ENCODE measurements at places on chromosomes 11 and 22. TPM values are rescaled to one million over a fixed set of nuclear protein-coding genes. Genes with fewer than 3 reads are reported as not detected.

DNA sequence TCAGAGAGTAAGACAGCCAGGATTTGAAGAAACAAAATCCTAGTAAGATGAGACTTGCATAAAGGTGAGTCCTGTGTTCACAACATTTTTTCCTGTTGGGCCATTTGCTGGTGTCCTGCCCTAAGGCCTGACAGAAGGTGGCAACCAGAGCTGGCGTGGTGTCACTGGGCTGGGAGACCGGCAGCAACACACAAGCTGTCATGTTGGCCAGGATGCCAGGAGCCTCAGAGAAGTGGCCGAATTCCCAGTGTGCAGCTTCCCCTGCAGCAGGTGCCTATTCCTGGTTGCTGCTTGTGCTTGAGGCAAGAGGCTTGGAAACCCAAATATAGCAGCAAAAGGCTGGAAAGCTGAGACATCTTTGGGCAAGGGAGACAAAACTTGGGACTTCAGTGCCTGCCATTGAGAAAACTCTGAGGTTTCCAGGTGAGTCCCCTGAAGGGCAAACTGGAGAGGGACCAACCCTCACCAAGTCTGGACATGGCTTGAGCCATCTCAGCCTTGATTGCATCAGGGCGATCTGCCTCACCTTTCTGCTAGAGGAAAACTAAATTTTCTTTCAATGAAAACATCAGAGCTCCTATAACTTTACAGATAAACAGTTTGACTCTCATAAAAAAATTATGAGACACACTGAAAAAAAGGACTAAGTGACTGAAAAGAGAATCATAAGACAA is 25.9 kb downstream of the ALG12 start:
- DNase-seq: no peak

GRCh38 chr11:123302751-123303195 is 107.7 kb upstream of the CLMP start:
- no peak for DNase-seq

GRCh38 chr11:89487016-89487415 is 4.2 kb downstream of the NOX4 start:
- DNase-seq: no peak

GRCh38 chr11:13119941-13120520 is 110.9 kb downstream of the RASSF10 start:
- no peak for DNase-seq

GRCh38 chr11:100957499-100957898 is 172.1 kb downstream of the PGR start:
- no peak for DNase-seq

- DNase-seq: no peak
These were observed 214.0 kb upstream of the SYN3 start for GRCh38 chr22:33272180-33272579.

DNA sequence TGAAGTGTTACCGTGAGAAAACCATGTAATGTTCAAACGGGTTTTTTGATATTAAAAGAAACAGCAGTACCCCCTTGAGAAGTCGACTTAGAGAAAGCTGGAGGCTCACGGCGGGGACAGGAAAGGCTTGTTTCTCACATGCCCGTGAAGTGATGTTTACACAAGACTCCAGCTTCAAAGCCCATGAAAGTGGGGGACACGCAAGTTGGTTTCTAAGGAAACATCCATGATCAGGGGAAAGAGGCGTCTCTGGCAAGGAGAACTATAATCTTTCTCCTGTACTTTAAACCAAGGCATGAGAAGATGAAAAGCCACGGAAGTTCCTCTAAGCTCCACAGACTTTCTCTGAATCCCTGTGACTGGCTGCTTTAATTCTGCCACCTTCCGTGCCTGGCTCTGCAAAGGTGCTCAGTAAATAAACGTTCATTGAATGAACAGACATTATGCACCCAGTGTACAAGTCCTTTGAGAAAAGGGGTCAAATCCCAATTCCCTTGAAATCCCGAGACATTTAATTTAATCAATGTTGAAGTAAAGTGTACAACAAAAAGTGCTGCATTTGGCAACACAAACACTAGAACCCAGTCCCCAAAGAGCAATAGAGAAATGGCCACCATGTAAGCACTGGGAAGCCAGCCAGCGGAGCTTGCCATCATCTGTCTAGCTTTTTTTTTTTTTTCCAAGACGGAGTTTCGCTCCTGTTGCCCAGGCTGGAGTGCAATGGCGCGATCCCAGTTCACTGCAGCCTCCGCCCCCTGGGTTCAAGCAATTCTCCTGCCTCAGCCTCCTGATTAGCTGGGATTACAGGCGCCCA is 58.7 kb downstream of the AHNAK start:
- DNase-seq: no peak

GRCh38 chr11:47396049-47396320 is 12.4 kb upstream of the SLC39A13 start:
- DNase-seq: no peak

GRCh38 chr11:69664103-69664775 is 10.9 kb downstream of the LTO1 start:
- peak; percentile 72 for DNase-seq

- no peak for DNase-seq
These were observed 1335.9 kb downstream of the TBC1D22A start for GRCh38 chr22:48098243-48098920.

DNA sequence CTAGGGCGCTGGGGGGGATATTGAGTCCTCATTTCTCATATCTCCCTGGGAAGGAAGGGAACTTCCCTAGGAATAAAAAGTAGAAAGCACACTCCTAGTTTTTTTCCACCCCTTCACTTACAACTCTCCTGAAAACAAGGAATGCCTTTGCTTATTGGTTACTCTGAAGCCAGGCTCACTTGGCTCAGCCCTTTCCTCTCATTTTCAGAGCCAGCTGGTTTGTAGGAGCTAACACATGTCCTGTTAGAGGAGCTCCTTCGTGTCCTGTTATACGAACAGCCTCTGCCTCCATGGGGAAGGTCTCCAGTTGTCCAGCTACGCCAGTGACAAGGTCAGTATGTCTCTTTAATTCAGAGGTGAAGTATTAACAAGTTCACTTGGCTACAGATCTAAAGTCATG is 17.6 kb downstream of the ALKBH8 start:
- DNase-seq: no peak

- no peak for DNase-seq
These were observed 859 bp upstream of the KRTAP5-5 start for GRCh38 chr11:1628506-1629325.

- DNase-seq: no peak
These were observed 22.3 kb downstream of the PPARA start for GRCh38 chr22:46172522-46173110.

DNA sequence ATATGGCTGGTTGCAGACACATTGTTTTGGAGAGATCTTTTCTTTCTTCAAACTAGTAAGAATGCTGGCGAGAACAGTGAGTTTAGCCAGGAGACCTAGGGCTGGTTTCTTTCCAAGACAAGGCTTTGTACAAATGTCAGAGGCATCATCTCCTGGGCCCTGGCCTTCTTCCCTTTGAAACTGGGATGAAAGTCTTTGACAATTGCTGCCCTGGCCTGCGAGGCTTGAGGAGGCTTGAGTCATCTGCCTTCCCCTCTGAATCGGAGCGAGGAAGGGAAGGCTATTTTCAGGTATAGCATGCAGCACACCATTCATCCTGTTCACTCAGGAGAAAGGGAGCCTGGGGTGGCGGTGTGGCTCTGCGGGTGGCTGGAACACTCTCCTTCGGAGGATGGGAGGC is 21.5 kb upstream of the PARVG start:
- no peak for DNase-seq

DNA sequence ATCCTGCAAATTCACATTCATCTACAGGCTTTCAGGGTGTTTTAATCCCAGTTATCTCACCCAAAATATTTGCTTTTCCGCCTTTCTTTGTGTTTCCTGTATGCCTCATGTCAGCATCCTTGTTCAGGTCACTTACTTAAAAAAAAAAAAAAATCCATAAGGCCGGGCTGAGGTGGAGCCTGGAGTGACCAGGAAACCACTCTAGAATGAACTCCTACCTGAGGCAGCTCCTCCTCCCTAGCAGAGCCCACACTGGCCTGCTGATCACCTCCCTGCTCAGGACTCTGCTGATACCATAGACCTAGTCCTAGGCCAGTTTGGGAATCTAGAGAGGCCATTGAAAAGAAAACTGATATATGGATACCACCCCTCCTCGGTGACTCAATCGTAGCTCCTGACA is 8.7 kb upstream of the DGAT2 start:
- DNase-seq: no peak

DNA sequence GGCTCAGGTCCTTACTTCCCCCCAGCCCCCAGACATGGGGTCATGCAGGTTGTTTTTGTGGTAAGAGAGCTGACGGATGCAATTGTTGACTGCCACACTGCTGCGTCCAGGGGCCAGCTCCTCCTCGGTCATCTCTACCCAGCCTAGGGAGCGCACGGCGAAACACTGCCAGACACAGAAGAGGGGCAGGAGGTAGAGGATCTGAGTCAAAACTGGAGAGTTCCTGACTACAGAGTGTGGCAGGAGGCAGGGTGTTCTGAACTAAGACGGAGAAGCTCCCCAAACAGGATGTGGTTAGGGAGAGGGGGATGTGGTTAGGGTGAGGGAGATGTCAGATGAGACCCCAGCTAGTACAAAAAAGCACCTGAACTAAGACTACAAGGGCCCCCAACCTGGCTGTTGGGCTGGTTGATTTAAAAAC is 12.3 kb downstream of the SMPD1 start:
- no peak for DNase-seq

DNA sequence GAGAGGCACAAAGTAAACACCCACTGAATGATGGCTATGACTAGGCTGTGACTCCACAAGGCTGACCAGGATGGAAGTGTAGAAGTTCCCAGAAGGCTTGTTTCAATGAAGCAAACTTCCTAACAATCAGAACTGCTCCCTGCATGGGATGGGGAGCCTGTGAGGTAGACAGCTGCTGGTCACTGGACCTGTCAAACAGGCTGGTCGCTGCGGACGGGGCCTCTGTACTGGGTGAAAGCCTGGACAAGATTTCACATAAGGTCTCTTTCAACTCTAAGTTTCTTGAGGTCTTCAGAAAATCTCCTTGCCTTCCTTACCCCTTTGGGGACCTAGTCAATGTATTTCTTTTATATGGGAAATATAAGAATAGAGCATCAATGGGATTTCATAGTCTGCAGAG is 438.2 kb downstream of the BUD13 start:
- no peak for DNase-seq

GRCh38 chr11:33039274-33040032 is at the start of gene TCP11L1:
Gene TCP11L1 (plus strand): TSS chr11:33039572. CDS start chr11:33043774, 4,202 bp downstream.
- DNase-seq: peak; percentile 96

GRCh38 chr22:37972527-37972926 is 11.8 kb downstream of the SOX10 start:
- no peak for DNase-seq

DNA sequence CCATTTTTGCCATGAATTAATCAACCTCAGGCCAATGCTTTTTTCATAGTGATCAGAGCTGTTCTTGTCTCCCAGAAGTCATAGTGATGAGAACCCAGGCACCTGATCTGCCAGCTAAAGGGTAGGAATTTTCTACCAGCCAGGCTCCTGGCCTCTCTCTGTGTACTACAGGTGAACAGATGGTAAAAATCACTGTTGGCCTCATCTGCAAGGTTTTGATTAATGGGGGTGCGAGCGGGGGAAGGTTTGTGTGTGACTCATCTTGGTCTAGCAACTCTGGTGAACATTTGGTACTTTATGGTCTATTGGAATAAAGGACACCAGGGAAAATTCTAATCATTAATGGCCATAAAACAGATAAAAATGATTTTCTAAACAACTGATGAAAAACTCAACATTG is 14.4 kb upstream of the APOL4 start:
- no peak for DNase-seq

- no peak for DNase-seq
These were observed 515.8 kb downstream of the NTM start for GRCh38 chr11:131886201-131886600.

DNA sequence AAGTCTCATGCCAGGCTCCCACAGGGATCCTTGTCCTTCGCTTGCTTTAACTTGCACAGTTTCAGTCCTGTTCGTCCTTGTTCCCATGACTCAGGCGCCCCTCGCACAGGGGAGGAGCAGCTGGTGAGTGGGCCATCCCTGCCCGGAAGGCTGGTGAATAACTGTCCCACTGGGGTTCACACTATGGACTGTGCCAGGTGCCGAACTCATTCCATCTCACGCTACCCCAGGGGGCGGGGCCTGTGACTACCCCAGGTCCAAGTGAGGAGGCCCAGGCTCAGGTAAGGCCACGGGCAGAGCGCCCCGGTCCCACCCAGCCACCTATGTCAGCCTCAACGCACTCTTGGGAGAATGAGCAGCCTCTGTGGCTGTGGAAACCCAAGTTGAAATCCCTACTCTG is 7.2 kb upstream of the CARD10 start:
- DNase-seq: no peak

DNA sequence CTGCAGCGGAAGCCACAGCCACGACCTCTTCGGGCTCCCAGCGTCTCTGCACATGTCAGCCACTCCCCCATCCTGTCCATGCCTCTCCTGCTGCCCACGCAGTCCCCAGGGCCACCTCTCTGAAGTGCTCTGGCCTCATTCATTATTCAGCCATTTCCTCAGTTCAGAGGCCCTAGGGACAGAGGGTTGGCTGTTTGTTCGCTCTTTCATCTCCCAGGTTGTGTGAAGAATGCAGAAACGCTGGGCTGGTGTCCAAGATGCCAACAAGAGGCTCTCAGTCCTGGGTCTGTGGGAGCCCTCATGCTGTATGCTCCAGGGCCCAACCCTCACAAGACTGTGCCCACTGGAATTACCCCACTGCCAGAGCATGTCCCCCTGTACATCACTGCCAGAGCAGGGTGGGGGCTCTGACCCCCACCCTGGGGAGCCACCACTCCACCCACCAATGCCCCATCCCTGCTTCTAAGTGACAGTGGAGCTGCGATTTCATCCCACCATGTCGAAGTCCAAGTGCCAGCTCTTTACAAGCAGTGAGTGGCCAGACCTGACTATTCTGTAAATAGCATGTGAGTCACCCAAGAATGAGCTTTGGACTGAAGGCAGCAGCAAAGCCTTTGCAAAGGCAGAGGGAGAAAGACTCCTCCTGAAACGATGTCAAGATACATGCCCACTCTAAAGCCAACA is 209.6 kb downstream of the BUD13 start:
- no peak for DNase-seq

GRCh38 chr11:65968600-65969482 is 7.3 kb downstream of the SART1 start:
- DNase-seq: no peak

DNA sequence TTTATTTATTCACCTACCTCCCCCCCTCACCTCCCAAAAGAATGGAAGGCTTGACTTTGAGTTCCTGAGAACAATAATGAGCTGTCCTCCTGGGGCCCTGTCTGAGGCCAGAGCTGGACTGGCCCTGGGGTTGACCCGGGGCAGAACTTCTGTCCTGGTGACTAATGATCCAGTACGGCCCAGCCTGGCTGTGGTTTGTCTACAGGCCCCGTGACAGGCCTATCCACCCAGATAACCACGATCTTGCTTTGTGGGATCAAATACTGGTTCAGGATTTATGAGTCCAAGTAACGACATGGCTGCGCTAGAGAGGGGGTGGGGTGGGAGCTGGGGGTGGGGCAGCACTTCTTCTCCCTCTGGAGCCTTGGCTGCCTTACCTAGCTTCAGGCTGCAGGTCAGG is 81.5 kb downstream of the WT1 start:
- DNase-seq: no peak

Gene C1QTNF5
- total RNA-seq: 3.7 TPM

Gene MRGPRF
- total RNA-seq: 2.6 TPM

Gene TIMP3
- total RNA-seq: 173 TPM

Gene OR2AG2
- total RNA-seq: not detected

Gene C11orf65
- 3.8 TPM for total RNA-seq

Gene CD3D
- 4.4 TPM for total RNA-seq

Gene SLC17A6
- not detected for total RNA-seq

Gene E2F8
- total RNA-seq: 2.7 TPM

Gene PRDM11
- total RNA-seq: 9.1 TPM

Gene LUZP2
- total RNA-seq: not detected

Gene C11orf87
- total RNA-seq: 0.16 TPM

Gene DGAT2
- 187 TPM for total RNA-seq

Gene DUSP8
- total RNA-seq: 3.3 TPM

Gene MB
- total RNA-seq: 8.4 TPM
